ENCODE measurements at places on chromosomes 5 and 9.

DNA sequence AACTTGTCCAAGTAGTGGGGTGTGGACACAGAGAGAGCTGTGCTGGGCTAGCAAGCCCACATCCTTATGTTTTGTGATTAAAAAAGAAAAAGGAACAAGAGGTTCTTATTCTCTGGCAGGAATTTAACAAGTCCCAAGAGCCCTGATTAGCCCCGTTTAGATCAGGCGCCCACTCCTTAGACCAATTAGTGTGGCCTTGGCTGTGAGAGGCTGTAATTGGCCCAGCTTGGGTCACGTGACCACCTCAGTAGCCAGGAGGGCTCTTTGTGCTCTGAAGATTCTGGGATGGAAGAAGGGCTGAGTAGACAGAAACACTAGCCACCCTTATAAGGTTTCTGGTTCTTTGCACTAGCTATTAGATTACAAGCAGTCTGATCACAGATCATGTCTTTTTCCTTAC lies 31.1 kb downstream of the GCNT4 start:
- DNase-seq = no peak

GRCh38 chr5:2335125-2335732 lies 416.2 kb downstream of the IRX2 start:
- no peak for DNase-seq

- DNase-seq = no peak
Observed at GRCh38 chr9:83069651-83070050, 6.7 kb upstream of the RASEF start.

DNA sequence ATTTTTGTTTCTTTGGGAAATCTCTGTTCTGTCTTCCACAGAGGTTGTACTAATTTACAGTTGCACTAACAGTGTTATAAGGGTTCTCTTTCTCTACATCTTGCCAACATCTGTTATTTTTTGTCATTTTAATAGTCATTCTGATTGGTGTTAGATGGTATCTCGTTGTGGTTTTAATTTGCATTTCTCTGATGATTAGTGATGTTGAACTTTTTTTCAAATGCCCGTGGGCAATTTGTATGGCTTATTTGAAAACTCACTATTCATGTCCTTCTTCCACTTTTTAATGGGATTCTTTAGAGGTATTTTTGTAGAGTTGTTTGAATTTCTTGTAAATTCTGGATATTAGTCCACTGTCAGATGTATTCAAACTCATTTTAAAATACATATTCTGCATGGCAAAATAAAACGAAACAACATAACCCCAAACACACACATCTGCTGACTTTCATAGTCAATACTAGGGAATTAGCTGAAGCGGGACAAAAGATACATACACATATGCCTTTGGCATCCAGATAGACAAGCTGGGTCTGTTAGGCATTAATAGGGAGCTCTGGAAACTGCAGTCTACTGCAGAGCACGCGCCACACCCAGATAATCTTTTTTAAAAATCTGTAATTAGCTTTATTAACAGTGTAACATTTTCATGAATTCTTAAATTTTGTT lies 5.8 kb upstream of the SPATA31C2 start:
- no peak for DNase-seq

DNA sequence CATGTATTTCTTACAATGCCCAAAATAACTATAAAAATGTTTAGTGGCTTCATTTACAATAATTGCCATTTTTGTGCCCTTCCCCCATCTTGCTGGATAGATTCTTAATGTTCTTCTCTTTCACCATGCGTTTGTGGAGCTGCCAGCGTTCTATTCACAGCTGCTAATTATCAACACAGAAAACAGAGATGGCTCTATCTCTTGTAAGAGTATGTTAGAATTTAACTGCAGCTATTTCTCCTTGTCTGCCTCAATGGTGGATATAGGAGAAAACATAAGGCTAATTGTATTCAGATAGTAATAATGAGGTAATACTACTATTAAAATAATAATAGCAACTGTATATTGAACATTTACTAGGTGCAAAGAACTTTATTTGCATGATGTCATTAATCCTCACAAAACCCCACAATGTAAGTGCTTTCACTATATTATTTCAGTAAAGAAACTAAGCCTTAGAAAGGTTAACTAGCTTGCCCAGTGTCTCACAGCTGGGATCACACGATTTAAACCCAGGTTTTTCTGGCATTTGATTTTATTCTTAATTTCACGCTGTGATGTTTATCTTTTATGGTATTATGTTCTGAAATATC lies 50.1 kb downstream of the JAKMIP2 start:
- DNase-seq = no peak

GRCh38 chr5:54148067-54148845 lies 162.1 kb downstream of the ARL15 start:
- DNase-seq = peak; percentile 38

- no peak for DNase-seq
Observed at GRCh38 chr5:142015781-142016533, 3.1 kb upstream of the GNPDA1 start.

- no peak for DNase-seq
Observed at GRCh38 chr9:17082343-17083064, 52.3 kb upstream of the CNTLN start.

- no peak for DNase-seq
Observed at GRCh38 chr5:77945874-77946273, 169.7 kb upstream of the TBCA start.

DNA sequence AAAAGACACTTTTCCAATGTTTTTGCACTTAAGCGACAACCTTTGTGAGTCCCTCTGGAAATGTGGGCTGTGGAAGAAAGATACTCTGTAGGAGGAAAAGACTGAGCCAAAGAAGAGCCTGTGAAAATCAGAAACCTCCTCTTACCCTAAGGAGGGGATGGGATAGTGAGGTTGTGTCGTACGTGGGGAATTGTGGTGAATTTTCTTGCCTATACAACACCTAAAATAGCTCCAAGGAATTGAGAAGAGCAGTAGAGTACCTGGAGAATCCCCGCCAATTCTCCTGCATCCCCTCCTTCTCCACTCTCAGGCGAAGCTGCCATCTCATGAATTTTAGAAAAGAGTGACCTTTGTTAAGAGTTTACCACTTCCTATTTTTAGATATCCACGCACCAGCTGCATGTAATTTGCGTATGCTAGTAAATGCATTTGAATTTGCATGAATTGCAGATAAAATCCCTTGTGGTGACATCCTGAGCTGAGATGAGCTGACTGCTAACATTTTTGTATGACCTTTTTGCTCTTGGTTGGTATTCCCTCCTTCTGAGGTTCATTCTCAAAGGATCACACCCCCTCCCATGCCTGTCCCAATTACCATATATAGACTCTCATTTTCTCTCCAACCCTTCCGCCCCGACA lies 147.2 kb downstream of the PCSK5 start:
- DNase-seq = no peak

GRCh38 chr5:149761461-149761860 lies 31.4 kb downstream of the PPARGC1B start:
- DNase-seq = no peak

DNA sequence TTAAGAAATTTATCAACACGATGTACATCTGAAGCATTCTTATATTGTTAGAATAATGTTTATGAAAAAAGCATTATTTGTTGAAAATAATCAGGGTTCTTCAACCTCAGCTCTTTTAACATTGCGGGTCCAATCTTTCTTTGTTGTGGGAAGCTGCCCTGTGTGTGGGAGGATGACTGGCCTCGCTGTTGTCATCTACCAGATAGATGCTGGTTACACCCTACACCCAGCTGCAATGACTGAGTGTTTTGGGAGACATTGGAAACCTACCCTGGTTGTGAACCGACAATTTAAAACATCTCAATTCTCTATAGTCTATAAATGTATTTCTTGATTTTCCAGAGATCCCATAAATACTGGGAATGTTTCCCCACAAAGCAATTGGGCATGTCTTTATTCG lies 794.2 kb upstream of the CDH10 start:
- no peak for DNase-seq

GRCh38 chr9:34802916-34803315 lies 93.0 kb upstream of the CCL21 start:
- DNase-seq = no peak

- DNase-seq = no peak
Observed at GRCh38 chr5:135116160-135116561, 82.1 kb upstream of the PITX1 start.

DNA sequence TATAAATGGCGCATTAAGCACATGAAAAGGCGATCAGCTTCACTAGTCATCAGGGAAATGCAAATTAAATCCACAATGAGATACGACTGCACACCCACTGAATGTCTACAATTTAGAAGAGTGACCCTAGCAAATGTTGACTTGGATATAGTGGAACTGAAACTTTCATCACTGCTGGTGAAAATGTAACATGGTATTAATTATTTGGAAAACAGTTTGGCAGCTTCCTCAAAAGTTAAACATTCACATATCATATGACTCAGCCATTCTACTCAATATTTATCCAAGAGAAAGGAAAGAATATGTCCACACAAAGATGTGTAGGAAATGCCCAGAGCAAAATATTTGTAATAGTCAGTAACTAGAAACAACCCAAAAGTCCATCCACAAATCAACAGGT lies 146.5 kb downstream of the LPAR1 start:
- DNase-seq = no peak

- DNase-seq = no peak
Observed at GRCh38 chr5:59598547-59598874, 295.0 kb downstream of the PDE4D start.

DNA sequence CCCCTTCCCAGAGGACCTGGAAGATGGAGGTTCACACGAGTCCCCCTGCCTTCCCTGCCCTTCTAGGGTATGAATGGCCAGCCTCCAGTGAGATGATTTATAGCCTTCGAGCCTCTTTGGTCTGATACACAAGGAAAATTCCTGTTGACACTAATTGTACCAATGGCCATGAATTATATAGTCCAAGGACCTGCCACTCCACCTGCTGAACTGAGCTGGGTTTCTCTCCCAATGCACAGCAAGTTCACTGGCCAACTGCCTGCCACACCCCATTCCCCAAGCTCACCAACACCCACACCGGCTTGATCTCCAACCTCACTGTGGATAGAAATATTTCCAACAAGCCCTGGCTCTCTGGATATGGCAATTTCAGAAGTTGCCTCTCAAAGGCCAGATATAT lies 9.3 kb upstream of the ADRA1B start:
- DNase-seq = no peak

DNA sequence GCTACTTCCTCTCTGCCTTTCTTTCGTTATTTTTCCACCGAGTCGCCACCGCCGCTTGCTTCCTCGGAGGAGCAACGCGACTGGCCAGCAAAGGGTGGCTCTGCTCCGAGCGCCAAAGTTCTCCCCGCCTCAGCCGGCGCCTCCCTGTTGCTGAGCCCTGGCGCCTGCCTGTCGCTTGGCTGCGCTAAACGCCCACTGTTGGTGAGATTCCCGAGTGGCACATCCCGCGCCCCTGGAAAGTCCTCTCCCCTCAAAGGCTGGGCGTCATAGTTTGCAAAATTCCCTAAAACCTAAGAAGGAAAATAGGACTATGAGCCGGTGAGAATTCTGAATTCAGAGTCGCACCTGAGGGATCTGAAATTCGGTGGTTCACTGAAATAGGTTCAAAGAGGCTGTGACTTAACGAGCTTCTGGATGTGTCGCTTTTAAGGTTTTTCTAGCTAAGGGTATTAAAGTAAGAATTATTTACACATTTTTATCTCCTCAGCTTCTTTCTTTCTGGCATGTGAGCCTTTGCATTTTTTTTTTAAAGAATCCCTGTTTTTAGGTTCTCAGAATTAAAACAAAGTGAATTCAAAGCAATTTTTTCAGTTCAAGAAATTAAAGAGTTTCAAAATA lies at the start of gene GRIN3A:
GRIN3A (minus strand) TSS at position 82 of the 618 bp plus-strand sequence. CDS start 668 bp downstream, outside the sequence.
- peak; percentile 76 for DNase-seq

GRCh38 chr5:14489643-14490042 lies 91.9 kb upstream of the OTULINL start:
- no peak for DNase-seq

DNA sequence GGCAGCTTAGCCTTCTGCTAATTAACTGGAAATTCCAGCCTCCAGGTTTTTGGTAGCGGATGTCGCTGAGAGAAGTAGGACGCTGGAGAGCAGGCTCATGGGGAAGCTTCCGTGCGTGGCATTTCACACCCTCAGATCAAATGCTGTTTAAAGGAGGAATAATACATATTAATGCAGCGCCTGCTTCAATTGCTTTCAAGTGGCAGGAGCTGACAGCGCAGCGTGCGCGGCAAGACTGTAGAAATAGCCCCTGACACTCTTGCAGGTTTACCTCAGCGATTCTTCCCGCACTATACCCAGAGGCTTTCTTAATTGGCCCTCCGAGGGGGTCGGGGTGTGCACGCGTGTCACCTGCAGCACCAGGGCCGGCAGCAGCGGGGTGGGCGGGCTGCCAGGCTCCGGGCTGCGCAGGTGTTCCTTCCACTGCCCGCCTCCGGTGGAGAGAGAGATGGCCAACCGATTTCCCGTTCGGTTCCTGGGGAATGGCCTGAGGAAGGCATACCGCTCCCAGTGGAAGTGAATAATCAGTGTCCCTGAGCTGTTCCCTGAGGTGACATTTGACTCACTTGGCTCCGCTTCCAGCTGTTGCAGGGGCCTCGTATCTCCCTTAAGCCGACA lies 427.9 kb downstream of the KCTD16 start:
- DNase-seq = peak; percentile 92

- no peak for DNase-seq
Observed at GRCh38 chr5:66680804-66681203, 84.6 kb downstream of the MAST4 start.

GRCh38 chr5:74386571-74387334 lies 253.8 kb downstream of the ENC1 start:
- no peak for DNase-seq

DNA sequence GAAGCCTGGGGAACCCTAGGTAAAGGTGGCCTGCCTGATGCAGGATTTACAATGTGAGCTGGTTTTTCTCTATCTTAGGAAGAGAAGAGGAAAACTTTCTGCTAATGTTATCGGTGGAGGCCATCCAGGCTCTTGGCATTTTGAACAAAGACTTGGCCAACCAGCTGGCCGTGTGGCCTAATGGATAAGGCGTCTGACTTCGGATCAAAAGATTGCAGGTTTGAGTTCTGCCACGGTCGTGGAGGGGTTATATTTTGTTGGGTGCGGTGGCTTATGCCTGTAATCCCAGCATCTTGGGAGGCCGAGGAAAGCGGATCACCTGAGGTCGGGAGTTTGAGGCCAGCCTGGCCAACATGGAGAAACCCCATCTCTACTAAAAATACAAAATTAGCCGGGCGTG lies 9.6 kb downstream of the C9orf152 start:
- no peak for DNase-seq

All from COR-L47 (cell line).